ENCODE measurements at places on chromosomes 1 and 21.

DNA sequence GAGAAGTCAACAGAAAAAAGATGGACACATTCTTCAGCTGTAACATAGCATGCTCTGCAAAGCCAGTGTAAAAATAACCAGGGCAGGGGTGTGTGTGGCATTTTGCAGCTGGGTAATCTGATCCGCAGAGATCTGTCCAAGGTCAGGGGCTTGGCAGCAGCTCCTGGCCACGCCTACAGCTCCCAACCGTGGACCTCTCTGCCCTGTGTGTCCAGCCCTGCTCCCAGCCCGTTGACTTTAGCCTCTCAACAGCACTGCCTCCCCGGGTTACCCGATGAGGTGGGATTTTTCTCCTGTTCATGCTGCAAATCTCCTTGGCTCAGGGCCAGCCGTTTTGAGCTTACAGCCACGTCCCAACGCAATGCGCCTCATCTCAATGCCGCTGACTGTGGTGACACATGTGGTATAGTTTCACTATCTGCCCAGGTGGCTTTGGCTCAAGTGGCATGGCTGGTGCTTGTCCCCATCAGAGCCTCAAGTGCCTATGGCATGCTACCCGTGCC, 68.1 kb downstream of the VWA5B1 start:
- no peak for DNase-seq

DNA sequence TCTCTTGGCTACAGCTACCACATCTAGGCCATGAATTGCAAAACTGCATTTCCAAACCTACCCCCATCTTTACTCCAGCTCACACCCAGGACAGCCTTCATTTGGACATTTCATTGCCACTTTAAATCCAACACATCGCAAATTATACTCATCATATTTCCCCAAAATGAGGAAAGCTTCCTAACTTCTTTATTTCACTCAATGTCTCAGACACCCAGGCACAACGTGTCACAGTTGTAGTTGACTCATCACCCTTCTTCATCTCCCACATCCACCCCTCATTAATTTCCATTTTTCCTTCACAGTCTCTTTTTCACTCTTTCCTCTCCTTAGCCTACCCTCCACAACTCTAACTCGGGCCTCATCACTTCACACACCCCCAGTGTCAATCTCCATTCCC, 6.7 kb downstream of the OTUD7B start:
- DNase-seq, result no peak

- peak; percentile 71 for DNase-seq
Measured at GRCh38 chr1:38559446-38560165, 300.0 kb downstream of the RRAGC start.

DNA sequence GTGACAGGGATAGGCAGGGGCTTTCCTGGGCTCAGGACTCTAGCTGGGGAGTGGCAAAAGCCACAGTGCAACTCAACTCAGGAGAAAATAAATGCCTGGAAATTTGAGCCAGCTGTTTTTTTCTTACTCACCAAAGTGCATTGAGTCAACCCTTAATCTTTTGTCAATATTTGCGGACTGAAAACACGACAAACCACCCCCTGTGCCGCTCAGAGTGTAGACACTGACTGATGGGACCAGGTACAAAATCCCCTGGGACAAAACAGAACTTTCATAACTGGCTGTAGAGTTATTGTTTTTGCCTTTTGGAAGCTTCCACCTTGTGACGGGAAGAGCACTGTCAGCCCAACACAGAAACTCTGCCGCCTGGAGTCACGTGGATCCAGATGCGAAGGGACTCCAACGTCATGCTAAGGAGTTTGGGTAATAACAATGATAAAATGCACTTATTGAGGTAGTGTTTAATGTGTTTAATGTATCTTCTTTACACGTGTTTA, 164.6 kb downstream of the PLPP3 start:
- no peak for DNase-seq

DNA sequence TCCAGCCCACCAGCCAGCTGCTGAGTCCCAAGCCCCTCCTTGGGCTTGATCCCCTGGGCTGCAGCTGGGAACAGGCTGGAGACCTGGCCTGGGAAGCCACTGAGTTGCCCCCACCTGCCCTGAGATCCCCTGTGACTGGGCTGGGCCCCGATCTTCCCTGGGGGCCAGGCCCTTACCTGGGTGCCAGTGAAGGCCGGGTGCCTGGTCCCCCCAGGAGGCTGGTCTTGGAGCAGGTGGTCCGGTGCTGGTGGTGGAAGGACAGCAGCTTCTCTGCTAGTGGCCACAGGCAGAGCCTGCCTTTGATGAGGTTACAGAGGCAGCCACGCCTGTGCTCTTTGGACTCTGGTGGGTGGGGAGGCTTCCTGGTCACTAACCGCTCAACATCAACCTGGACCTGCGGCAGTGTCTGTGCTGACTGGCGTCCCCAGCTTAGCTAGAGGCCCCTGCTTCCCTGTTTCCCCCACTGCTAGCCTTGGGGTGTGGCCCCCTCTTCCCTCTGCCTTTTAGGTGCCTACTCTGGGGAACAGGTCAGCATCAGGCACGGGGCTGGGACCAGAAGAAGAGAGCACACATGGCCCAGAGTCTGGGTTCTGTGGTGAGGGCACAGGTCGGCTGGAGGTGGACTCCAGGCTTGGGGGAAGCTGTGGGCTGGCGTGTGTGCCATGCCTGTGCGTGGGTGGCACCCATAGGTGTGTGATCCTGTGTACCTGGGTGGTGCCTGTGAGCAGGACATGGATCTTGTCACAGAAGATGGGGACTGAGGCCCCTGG, at the start of gene EPS8L3:
TSS of gene EPS8L3 (minus strand) at position 278 of the 770 bp plus-strand sequence. CDS start 2,174 bp downstream, outside the sequence.
- no peak for DNase-seq

GRCh38 chr1:85884372-85885035, 176.3 kb upstream of the ZNHIT6 start:
- no peak for DNase-seq

DNA sequence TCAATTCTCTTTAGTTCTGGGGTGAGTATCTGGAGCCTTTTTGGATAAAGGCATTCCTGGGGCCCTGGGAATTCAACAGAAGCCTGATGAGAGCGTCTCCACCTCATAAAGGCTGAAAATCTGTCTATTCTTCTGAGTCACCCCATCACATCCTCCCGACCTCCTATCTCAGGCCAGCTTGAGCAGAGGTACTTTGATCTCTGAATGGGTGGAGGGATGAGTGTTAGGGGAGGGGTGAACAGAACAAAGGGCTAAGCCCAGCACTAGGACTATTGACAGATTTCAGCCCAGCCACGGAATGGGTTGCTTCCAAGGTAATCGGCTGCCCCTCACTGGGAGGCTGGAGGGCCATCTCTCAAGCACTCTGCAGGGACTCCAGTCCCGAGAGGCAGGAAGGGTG, 2.5 kb upstream of the MYBPH start:
- no peak for DNase-seq

DNA sequence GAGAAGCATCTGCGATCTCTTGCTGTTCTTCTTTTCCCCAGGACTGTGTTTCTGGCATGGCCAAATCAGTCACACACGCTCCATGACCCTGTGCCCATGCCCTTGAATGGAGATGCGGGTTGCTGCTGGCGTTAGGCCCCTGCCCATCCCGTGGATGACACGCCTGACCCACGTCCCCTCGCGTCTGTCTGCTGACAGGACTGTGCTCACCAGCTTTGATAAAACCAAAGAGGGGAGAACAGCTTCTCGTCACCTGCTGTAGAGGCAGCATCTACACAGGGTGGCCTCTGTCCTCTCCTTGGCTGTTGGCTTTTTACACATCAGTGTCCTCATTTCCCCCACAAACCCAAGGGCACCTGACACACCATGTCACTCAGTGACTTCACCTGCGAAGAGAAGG, 6.9 kb downstream of the MT1HL1 start:
- no peak for DNase-seq

- DNase-seq, result no peak
Measured at GRCh38 chr1:99645203-99645602, 710 bp upstream of the PALMD start.

DNA sequence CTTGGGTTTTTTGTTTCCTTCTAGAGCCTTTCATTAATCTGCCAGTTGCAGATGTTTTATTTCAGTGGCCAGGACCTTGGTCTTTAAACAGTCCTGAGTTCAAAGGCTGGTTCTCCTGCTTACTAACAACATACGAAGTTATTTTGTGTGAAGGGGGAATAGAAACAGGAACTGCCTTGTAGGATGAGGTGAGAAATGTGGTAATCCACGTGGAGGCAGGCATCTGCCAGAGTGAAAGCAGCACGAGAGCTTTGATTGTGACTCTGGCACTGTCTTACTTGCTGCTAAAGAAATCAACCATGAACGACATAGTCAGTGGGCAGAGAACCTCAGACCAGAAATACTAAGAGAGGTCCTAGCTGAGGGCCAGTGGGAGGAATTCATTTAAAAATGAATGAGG, 30.4 kb downstream of the TMEM63A start:
- DNase-seq, result no peak

GRCh38 chr1:233677690-233678354, 63.9 kb downstream of the KCNK1 start:
- no peak for DNase-seq

- DNase-seq, result no peak
Measured at GRCh38 chr1:216632980-216633379, 90.2 kb downstream of the ESRRG start.

DNA sequence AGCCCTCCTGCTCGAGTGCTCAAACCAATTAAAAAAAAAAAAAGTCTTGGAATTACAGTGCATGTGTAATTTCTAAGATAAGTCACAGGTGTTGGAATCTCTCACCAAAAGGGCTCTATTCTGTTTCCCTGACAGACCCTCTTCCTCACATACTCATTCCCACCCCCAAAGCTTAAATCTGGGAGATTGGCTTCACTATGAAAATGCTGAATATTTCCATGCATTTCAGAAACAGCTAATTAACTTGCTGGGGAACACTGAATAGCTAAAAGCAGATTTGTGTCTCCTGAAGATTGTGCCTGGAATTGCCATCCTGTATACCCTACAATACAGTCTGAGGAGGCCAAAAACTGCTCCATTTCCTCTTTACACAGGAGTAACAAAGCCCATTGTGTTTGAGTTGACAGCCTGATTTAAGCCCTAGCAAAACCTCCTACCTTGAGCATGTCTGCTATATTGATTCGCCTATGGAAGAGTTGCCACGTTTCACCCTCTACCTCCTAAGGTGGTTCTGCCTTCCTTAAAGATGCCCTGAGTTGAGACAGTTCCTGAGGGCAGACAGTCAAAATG, 1.4 kb upstream of the PIK3R3 start:
- DNase-seq, result no peak

- DNase-seq, result no peak
Measured at GRCh38 chr1:188269956-188270355, 1441.2 kb downstream of the PLA2G4A start.

GRCh38 chr1:199774433-199775089, 252.9 kb upstream of the NR5A2 start:
- no peak for DNase-seq

DNA sequence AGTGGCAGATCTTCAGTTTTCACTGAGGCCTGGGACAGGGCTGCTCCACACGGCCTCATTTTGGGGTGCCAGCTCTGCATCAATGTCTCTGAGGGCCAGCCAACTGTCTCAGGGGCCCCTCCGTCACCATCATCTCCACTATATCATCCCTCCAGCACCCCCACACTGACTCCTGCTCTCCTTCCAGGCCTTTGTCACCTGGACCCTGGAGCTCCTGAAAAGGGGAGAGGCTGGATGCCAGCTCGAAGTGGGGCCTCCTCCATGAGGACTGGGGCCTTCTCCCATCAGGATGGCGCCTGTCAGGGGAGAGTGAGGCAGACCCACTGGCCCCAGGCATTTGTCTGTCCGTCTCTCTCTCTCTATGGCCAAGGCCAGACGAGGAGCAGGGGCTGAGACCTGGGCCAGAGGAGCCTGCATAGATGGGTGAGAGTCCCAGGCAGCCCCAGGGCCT, 44.7 kb upstream of the LRP8 start:
- no peak for DNase-seq

DNA sequence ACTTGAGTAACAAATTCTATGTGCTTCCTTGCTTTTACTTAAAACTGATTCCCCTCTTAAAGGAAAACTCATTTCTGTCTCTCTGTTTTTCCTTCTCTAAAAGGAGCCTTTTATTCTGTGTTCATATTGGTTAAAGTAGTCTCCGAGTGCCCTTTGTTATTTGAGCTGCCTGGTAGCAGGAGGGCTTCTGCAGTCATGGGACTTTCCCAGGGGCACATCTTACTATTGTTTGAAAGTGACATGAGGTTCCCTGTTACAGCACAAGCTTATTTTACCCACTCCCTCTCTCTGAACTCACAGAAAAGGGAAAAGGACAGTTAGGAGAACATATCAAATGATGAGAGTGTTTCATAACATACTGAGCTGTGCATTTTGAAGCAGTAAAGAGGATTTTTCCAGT, 58.1 kb upstream of the ANGPTL1 start:
- no peak for DNase-seq

DNA sequence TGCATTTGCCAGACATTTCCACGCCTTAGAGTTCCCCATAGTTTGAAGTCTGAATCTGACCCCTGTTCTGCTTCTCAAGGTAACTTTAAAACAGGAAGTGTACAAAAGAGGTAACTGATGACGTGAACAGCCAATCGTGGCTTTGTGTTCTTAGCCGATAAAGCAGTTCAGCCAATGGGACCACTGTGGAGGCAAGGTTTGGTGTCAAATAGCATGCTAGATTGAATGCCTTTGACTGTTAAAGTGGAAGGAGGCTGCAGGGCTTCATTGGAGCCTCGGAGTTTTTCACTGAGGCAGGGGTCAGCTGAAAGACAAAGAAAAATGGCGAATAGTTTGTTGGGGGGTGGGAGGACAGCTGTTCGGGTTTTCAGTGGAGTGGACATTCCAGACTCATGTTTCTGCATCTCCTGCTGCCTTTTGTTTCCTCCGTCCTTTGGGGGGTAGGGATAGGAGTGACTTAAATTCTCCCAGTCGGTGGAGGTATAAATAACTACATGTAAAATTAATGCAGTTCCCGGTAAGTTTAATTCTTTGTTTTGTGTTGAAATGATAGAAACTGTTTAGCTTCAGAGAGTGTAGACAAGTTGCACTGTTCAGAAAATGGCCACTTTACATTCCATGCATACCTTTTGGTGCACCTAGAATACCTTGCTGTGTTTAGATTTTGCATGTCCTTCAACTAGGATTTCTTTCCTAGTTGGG, 17.7 kb downstream of the NFYC start:
- DNase-seq, result peak; percentile 62

GRCh38 chr1:15764269-15764764, 5.7 kb downstream of the FBLIM1 start:
- DNase-seq, result no peak

- no peak for DNase-seq
Measured at GRCh38 chr21:46542588-46543124, 62.2 kb downstream of the S100B start.

- no peak for DNase-seq
Measured at GRCh38 chr1:167344112-167344511, 123.4 kb downstream of the POU2F1 start.

GRCh38 chr1:11943619-11944018, 9.1 kb downstream of the PLOD1 start:
- no peak for DNase-seq
